ENCODE measurements at places on chromosomes 1 and 21.

DNA sequence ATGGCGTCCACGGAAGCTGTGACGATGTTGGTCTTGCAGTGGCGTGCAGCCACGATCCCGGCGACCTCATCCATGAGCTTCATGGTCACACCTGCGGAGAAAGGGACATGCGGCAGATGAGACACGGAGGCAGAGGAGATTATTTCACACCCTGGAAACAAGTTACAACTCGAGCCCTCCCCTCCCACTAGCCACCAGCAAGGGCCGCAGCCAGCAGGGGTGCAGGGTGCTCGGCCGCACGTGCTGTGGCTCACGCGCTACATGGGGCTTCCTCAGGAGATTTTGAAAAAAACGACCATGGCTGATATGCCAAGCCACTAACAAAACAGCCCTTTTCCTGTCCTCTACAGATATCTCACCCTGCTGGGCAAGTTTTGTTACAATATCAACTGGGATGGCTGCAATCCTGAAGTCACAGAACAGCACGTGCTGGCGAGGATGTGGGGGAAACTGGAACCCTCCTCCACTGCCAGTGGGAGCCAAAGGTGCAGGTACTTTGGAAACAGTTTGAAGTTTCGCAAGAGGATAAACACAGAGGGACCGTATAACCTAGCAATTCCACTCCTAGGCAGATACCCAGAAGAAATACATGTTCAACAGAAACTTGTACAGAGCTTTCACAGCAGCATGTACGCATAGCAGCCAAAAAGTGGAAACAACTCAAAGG, 34.1 kb upstream of the GPR153 start:
- no peak for DNase-seq

GRCh38 chr1:160651433-160652064, 4.7 kb upstream of the SLAMF1 start:
- no peak for DNase-seq

- DNase-seq: no peak
Observed at GRCh38 chr1:48309564-48310082, 87.1 kb downstream of the SLC5A9 start.

DNA sequence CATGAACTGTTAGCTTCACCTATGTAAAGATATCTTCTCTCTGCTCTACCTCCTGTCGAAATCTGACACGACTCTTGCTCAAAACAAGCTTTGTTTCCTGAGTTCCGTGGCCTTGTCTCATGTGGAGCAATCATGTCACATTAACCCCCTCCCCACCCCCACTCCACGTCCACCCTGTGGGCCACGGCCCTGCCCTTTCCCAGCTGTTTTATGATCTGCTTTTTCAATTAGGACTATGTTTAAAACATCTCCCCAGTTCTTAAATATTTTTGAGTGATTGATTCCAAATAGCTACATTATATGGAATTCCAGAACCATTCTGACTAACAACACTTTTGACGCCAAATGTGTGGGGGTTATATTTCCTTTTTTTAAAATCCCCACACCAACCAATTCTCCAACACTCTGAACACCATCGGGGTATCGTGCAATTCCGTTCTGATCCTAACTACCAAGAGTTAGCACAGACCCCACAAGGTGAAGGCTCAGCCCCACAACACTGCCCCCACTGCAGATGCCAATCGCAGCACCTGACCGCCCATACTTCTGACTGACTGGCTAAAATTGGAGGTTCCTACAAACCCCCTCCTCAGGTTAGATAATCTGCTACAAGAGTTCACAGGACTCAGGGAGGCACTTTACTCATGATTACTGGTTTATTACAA, 12.7 kb upstream of the S100A8 start:
- DNase-seq: no peak

- no peak for DNase-seq
Observed at GRCh38 chr1:48688102-48688760, 88.5 kb downstream of the BEND5 start.

DNA sequence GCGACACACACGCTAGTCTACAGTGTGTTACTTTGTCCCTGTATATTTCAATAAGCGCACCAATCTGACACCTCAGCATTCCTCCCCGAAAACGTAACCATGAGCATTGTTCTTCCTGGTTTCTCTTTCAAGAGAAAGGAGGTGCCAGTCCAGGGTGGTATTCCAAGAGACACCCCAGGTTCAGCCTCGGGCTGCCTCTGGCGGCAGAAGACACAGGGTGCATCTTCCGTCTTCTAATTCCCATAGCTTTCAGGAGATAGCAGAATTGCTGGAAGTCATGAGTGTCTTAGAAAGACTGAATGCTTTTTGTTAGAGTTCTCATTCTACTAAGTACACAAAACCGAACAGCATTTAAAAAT, 15.9 kb upstream of the RGS8 start:
- DNase-seq: no peak

GRCh38 chr1:41394959-41395956, 34.0 kb downstream of the FOXO6 start:
- DNase-seq: no peak

DNA sequence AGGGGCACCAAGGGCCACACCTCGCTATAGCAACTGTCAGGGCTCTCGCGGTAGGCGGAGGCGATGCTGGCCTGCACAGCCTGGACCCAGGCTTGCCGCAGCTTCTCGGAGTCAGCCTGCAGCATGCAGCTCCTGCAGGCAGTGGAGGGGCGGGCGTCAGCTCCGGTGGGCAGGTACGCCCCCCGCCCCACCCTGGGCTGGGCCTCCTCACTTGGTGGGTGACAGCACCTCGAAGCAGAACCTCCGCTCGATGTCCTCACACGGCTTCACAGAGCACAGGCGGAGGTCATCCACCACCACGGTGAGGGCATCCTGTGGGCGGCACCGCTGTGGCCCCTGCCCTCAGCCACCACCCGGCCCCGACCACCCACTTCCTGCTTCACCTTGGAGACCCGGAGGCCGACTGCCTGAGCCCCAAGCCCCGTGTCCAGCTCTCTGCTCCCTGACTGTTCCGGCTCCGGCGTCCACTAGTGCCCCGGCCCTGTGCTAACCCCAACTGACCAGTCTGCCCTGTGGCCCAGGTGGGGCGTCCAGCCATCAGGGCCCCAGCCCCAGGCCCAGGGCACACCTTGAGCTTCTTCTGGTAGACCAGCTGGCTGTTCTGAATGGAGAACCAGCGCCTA, 9.8 kb downstream of the ACAP3 start:
- no peak for DNase-seq

Data from right renal cortex interstitium (tissue), 3 donors.